Glutamatergic neuron (in vitro differentiated cells): ENCODE measurements at places on chromosomes 3 and 15.

DNA sequence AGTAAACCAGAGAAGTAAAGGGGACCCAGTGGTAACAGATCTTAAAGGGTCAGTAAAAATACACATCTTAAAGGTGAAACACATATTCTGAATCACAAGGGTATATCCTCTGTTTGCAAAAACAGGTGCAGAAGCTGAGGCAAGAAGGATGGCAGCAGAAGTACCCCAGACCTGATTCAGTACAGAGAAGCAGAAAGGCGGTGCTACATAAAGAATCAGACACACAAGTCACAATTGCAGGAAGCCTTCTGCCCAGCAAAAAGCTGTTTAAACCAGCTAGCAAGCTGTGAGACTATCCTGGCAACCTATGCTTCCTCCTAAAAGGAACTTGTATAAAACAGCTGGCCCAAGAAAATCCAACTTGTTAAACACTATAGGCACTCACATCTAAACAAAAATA, 49.4 kb downstream of the ZNF280D start:
- no peak for DNase-seq

DNA sequence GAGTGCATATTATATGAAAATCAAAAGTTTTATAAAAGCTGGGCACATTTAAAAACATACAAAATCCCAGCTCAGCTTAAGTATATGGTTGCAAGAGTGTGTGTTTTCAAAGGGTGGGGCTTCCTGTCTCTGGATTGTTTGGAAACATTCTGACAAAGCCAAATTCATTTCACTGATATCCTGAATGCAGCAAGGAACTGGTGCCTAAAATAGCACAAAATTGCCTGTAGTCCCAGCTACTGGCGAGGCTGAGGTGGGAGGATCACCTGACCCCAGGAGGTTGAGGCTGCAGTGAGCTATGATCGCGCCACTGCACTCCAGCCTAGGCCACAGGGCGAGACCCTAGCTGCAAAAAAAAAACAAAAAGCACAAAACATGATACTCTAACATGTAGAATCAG, 13.0 kb upstream of the TJP1 start:
- no peak for DNase-seq

GRCh38 chr3:38121451-38121831, 15.5 kb downstream of the ACAA1 start:
- no peak for DNase-seq

DNA sequence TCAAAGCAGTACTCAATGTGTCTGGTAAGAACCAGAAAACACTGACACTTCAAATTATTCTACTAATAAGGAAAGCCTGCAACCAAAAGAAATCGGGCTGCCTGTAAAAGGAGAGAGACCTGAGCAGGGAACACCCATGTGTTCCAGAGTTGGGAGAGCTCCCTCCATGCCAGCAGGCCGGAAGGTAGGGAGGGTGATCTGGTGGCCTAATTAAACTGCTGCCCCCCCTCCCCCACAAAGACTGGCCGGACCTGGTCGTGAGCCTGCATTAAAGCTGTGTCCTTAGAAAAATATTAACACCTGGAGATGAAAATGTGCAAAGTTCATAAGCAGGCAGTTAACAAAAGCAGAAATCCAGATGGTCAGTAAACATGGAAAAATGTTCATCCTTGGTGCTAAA, 170.6 kb upstream of the BHLHE40 start:
- no peak for DNase-seq

- no peak for DNase-seq
Measured at GRCh38 chr3:171654809-171655208, 155.5 kb downstream of the PLD1 start.

- DNase-seq = no peak
Measured at GRCh38 chr3:32946973-32947788, 4.3 kb upstream of the CCR4 start.

- no peak for DNase-seq
Measured at GRCh38 chr15:70055601-70056051, 42.1 kb downstream of the TLE3 start.

GRCh38 chr3:118587847-118588246, 446.8 kb downstream of the IGSF11 start:
- DNase-seq = no peak

DNA sequence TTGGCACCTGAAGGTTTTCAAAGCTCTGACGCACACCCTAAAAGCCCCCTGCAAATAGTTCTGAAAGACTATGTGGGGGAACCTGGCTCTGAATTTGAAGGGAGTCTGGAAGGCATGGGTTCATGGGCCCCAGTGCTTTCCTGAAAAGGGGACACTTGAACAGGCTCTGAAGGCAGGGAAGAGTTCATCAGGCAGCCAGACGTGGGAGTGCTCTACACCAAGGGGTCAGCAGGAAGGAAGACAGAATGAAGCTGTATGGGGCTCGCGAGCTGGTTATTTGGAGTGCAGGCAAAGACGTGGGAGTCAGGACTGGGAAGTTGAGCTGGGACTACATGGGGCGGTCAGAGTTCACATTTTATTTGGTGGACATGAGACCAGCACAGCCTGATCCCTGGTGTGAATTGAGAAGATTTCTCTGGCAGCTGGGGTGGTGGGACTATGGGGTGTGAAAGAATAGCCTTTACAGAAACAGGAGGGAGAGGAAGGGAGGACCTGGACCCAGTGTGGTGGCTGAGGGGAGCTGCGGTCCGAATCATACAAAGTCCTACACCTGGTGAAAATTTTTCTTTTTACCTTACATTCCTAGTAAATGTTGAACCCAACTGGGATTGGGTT, 12.6 kb downstream of the ABHD6 start:
- no peak for DNase-seq

GRCh38 chr3:71056327-71056726, 527.2 kb downstream of the FOXP1 start:
- DNase-seq = no peak

- DNase-seq = no peak
Measured at GRCh38 chr15:59157840-59158700, 48.6 kb upstream of the LDHAL6B start.

GRCh38 chr15:48559285-48559684, 86.2 kb downstream of the FBN1 start:
- no peak for DNase-seq

- DNase-seq = no peak
Measured at GRCh38 chr3:143298886-143299535, 179.4 kb downstream of the CHST2 start.

GRCh38 chr3:98730886-98731537, 32.1 kb upstream of the ST3GAL6 start:
- DNase-seq = no peak

DNA sequence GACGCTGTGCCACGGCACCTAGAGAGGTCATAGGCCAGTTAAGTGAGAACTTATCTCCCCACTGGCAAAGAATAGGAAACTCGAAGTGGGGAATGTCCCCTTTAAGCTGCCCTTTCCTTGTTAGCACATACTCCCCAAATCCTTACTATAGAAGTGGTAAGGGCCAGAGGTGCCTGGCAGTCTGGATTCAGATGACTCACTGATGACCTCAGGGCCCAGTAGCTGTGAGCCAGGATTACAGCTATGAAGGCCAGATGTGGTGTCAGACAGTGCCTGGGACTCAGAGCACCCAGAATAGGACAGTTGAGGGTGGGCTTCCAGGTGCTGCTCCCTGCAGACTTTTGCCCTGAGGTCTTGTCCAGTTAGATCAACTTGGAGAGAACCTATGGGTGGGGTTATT, 37.7 kb downstream of the PDIA5 start:
- DNase-seq = no peak

DNA sequence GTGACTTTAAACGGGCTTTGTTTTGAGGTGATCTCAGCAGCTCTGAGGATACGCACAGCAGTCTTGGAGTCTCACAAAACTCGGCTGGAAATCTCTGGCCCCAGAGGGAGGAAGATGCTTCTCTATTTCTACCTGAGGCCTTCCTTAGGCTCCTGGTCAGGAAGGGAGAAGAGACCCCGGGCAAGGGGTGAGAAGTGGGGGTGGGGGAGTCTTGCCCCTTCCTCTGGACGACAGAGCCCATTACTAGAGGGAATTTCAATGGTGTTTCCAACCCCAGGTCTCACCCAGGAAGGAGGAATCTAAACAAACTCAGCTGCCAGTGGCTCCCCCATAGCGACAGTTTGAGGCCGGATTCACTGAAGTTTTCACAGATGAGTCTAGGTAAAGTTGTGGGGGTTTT, 37.4 kb upstream of the PCSK6 start:
- DNase-seq = no peak

DNA sequence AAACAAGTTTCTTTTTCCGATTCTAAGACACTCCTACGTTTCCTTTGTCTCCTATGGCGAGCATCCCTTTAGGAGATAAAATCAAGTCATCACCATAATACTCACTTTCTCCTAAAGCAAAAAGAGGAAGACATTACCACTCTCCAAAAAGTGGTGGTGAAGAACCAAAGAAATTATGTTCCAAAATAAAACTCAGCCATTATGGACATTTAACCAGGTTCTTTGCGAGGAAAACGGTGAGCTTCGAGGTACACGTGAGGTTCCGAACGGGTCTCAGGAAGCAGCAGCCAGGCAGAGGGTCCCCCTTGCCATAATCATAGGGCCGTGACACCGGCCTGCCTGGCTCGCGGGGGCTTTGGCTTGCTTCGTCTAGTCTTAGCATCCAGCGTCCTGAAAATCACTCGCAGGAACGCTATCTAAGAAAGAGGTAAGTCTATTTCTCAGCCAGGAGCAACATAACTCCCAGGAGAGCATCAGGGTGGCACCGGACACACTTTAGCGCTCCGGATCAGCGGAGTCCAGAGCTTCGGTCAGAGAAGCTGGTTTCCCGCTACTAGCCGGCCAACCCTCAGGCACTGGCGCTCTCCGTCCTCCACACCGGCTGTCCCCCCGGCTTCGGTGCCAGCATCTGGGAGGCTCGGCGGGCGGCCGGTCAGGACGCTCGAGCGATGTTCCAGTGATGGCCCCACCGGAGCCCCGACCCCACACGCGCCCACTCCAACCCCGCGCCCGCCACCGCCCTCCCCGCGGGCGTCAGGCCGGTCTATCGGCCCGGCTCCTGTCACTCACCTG, 581 bp downstream of the IP6K1 start:
- DNase-seq = peak; percentile 54

GRCh38 chr15:101675796-101676582, 23.8 kb upstream of the TM2D3 start:
- no peak for DNase-seq

GRCh38 chr3:128252083-128252482, 98.8 kb downstream of the EEFSEC start:
- no peak for DNase-seq

- DNase-seq = no peak
Measured at GRCh38 chr3:49709852-49710251, 9.6 kb downstream of the AMIGO3 start.

GRCh38 chr3:14431452-14431916, 29.1 kb downstream of the SLC6A6 start:
- DNase-seq = no peak

DNA sequence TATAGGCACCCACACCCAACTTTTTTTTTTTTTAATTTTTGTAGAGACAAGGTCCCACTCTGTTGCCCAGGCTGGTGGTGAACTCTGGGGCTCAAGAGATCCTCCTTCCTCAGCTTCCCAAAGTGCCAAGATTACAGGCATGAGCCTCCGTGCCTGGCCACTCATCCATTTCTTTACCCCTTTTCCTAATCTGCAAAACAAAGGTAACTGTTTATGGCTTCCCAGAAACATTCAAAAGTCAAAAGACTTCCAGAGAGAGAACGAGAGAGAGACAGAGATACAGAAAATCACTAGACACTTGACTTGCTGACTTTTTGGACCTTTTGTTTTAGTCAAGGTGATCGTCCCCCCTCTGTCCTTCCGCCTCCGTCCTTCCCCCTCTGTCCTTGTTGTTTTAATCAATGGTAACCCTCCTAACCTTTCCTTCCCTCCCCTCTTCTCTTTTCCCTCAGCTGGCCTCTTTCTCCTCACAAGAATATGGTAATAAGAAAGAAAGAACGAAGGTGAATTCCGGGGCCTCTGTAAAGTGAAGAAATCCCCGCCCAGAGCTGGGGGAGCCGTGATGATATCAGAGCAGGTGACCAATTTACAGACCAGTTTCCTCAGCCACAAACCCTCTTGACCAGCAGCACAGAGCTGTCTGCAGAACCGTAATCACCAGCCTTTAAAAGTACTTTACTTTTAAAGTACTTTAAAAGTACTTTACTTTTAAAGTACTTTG, 21.9 kb downstream of the KLHL6 start:
- DNase-seq = no peak
